ENCODE measurements at places on chromosomes 16 and 17.

- no peak for DNase-seq
These were observed 54.4 kb upstream of the YPEL2 start for GRCh38 chr17:59277031-59277430.

DNA sequence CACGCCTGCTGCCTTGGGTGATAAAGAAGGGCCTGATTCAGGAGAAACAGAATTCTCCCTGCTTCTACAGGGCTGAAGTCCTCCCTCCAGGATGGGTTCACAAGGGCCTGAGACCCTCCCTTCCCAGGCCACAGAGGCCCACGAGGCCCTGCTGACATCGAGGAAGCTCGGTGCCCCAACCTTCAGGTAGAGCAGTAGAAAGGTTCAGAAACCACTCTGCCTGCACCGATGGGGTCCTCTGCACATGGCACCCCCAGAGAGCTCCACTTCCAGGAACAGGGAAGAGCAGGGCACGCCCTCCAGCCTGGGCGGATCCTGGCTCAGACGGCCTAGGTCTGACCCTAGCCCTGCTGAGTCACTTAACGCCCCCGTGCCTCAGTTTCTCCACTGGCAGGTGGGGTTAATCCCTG lies 773 bp downstream of the CENPX start:
- no peak for DNase-seq

GRCh38 chr17:8326511-8327302 lies 12.9 kb upstream of the ODF4 start:
- DNase-seq, result no peak

GRCh38 chr16:27381236-27381635 lies 20.7 kb upstream of the IL21R start:
- DNase-seq, result no peak

DNA sequence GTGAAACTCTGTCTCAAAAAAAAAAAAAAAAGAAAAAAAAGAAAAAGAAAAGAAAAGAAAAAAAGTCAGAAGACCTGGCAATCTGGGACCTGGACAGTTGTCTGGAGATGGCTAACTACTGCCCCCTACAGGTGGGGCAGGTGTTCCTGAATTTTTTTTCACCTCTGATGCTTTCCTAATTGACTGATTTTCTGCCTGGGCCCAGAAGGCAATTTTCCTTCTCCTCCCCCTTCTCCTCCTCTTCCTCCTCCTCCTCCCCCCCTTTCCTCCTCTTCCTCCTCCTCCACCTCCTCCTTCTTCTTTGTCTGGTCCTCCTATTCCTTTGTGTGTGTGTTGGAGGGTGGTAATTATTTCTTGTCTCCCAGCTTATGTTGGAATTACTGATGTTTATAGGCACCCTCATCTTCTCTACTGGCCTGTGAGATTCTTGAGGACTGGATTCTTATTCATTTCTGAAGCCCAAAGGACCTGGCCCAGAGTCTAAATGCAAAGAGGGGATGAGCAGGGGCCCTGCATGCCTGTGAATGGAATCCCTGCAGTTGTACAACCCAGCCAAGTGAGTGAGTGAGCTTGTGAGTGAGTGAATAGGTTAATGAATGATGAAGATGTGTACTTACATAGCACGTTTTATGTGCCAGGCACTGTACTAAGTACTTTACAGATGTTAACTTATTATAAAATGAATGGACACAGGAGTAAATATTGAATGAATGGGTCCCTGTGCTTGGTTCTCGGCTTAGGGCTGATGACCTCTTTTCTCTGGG lies 26.9 kb downstream of the IRX5 start:
- no peak for DNase-seq

DNA sequence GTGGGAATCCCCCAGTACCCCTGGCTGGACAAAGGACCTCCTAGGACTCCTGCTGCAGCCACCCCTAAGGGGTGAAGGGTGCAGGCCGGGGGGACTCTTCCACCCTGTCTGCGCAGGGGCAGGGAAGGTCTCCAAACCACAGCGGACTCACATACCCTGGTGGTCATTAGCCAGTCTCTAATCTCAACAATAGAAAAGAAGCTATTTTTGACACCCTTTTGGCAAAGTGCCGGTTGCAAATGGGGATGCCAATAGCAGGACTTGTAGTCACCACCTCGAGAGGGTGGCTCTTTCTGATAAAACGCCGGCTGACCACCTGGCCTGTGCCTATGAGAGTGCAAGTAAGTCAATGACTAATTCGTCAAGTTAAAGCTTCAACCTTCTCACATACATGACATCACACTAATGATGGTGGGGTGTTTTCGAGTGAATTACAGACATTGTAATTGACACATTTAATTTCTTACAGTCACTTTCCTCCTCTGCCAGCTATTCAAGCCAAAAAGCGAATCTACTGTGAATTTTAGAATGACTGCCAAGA lies 23.1 kb upstream of the DNAH17 start:
- no peak for DNase-seq

- no peak for DNase-seq
These were observed 26.5 kb upstream of the CIITA start for GRCh38 chr16:10850478-10850850.

DNA sequence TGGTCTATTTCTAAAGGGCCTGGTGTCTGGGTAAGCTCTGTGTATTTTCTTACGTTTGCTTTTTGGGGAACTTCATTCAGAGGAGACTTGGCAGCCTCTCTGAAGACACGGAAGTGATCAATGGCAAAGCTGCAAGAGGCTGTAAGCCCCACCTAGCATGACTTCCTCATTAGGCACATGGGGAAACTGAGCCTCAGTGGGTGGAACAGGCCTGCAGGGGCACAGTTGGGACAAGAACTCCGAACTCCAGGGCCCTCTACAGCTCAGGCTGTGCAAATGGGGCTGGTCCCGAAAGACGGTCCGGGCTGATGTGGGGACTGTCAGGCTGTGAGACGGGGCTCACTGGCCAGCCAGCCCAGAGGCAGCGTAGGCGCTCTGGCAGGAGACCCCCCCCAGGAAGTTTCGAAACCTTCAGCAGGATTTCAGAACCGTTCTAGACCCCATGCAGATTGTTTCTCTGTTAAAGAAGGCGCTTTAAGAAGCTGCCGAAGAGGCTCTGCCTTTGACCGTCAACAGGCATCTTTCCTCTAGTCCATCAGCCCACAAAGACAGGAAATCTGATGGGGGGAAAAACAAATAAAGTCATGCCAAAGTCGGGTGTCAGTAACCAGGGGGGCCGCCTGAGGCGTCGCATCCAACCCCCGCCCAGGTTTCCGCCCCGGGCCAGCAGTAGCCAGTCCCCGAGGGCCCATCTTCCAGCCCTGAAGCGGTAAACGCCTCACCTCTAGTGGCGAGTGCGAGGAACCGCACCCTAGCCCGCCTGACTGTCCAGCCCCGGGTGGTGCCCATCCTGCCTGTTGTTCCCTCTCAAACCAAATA lies 79.8 kb upstream of the TBC1D3K start:
- peak; percentile 18 for DNase-seq
